ENCODE measurements at places on chromosomes 7 and 10.

DNA sequence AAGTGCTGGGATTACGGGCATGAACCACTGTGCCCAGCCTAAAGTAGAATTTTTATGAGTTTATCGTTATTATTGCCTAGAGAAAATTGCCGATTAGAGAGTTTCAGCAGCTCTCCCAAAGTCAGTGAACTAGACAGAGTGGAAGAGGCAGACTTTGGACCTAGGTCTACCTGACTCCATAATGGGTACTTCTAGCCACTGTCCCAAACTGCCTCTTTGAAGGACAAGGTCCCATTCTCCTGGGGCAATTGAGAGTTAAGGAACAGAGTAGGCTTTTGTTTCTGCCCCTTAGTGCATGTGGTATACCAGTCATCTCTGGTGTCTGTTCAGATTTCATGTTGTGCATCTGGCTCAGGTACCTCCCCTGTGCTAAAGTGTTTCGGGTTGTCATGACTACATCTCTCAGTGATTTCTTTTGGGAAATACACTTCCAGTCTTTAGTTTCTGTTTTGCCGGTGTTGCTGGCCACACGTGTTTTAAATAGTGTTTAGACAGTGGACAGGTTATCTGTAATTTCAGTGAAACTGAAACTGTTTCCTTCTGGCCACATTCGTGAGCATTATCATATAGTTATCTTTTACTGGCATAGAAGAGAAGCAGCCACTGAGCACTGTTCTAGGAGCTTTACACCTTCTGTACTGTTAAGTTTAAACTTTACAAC is 4.7 kb downstream of the TMEM236 start:
- no peak for DNase-seq

GRCh38 chr10:16894821-16895220 is 77.6 kb upstream of the RSU1 start:
- DNase-seq = no peak

DNA sequence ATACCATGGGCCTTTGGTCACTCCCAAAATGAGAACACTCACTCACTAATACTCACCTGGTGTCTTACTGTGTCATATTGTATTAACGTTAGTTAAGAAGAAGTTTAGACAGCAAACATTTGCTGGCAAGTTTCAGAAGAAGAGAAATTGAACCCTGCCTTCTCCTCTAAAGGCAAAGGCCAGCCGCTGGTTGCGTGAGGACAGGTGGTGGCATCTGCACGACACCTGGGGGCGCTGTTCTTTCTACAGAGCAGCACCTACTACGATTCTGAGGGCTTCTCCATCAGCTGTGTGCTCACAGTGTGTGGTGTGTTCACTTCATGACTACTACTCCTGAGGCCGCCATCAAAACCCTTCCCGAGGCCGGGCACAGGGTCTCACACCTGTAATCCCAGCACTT is 17.9 kb upstream of the CLEC2L start:
- DNase-seq = no peak

DNA sequence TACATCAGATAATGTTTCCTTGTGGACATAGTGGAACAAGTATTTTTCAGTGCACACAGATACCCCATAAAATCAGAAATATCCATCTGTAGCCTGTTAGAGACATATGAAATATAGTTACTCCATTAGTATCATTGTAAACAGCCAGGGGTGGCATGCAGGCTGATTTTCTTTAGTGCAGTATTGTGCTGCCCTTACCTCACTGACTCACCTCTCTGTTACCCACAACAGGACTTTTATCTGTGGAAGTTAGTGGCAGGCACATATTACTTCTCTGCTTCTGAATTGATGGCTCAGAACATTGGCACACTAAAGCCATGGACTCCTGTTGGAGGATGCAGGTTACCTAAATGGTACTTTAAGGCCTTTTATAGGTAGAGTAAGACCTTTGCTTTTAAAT is 70.0 kb downstream of the SLC25A40 start:
- DNase-seq = no peak

- no peak for DNase-seq
Observed at GRCh38 chr7:2200584-2200980, 32.2 kb downstream of the MAD1L1 start.

- peak; percentile 65 for DNase-seq
Observed at GRCh38 chr7:28551331-28551730, 139.0 kb downstream of the CREB5 start.

DNA sequence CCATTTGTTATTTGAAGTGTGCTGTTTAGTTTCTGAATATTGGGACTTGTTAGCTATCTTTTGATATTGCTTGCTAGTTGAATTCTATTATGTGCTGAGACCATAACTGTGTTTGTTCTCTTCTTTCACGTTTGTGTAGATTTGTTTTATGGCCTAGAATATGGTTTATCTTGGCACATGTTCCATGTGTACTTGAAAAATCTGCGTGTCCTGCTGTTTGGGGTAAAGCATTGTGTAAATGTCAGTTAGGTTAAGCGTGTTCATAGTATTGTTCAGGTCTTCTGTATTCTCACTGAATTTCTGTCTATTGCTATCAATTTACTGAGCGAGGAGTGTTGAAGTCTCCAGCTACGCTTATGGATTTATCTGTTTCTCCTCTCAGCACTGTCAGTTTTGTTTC is 19.4 kb downstream of the MMP21 start:
- no peak for DNase-seq

DNA sequence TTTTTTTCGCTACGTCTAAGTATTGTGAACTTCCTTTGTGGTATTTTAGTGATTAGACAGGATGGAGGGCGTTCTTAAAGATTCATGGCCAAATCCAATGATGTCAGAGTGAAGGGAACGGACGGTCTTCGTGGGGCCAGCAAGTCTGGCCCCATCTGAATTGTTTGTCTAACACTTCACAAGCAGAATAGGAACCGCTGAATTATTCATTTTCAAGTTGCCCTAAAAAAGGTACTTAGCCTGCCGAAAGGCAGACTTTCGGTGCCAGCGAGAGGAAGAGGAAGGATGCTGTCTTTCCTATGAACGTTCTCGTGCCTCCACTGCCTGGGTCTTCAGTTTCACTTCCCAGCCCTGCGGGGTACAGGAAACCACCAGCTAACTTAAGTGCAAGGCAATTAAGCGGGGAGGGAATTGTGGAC is 145.7 kb upstream of the SH2B2 start:
- DNase-seq = no peak

DNA sequence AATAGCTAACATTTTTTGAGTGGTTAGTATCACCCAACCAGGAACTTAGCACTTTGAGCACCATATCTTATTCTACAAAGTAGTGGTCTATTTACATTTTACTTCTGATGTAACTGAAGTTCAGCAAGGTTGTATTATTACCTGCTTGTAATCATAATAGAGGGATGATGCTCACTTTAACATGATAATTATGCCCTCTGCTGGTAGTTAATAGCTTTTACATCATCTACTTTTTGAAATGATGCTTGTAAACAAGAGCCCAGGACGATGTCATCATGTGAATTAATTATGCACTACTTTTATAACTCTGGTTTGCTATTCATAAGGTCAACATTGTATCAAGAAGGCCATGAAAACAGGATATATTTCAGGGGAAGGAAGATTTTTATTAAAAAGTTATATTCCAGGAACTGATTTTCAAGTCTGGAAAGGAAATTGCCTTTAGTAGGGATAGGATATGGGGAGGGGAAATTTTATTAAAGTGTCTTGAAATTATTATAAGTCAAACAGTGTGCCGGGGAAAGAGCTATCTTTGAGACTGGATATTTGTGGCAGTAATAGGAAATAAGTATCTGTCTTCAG is 80.3 kb upstream of the SCIN start:
- no peak for DNase-seq

DNA sequence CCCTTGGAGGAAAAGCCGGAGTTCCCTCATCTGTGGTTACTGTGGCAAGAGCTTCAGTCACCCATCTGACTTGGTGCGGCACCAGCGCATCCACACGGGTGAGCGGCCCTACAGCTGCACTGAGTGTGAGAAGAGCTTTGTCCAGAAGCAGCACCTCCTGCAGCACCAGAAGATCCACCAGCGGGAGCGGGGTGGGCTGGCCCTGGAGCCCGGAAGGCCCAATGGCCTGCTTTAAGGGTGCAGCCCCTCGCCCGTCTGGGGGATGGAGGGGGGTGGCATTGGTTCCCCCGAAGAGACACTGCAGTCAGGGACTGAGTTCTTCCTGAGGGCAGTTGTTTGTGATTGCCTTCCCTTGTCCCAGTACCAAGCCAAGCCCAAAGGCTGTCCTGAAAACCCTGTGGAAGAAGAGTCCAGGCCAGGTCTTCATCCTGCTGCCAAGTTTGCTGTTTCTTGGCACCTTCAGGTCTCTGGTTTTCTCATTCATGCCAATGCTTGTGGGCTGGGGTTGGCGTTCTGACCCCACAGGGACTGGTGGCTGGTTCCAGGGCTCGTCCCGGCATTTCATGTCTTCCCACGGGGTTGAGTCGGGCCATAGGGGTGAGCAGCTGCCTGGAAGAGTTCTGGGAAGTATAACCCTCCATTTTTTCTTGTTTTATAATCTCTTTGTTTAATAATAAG is 7.7 kb upstream of the ZNF783 start:
- no peak for DNase-seq
